NCI-H1048 (cell line): ENCODE measurements at places on chromosomes 11 and 22.

GRCh38 chr11:79007771-79008402, 432.9 kb downstream of the TENM4 start:
- DNase-seq, result no peak

- no peak for DNase-seq
Observed at GRCh38 chr11:69203381-69203780, 47.6 kb downstream of the SMIM38 start.

GRCh38 chr11:59833602-59834001, 11.7 kb downstream of the CBLIF start:
- DNase-seq, result no peak

DNA sequence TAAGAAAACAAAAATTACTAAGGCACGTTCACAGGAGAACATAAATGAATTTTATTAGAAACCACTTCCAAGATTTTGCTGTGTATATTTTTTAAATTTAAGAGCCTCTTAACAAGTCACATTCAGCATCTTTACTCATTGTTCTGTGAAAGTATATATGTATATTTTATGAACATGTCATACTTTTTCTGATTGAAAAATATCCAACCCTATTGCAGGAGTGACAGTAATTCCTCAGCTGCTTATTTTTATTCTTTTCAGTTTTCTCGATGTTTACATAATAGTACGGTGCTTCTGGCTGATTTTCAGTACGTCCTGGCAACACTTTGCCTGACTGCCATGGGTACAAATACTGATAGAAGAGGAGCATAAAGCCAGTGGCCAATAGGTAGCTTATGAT, 41.8 kb downstream of the XKR3 start:
- no peak for DNase-seq

- DNase-seq, result no peak
Observed at GRCh38 chr11:26909991-26910591, 83.8 kb upstream of the FIBIN start.

GRCh38 chr11:62574363-62575071, 826 bp upstream of the EEF1G start:
- no peak for DNase-seq

- DNase-seq, result no peak
Observed at GRCh38 chr11:47136327-47136726, 40.4 kb downstream of the ARFGAP2 start.

DNA sequence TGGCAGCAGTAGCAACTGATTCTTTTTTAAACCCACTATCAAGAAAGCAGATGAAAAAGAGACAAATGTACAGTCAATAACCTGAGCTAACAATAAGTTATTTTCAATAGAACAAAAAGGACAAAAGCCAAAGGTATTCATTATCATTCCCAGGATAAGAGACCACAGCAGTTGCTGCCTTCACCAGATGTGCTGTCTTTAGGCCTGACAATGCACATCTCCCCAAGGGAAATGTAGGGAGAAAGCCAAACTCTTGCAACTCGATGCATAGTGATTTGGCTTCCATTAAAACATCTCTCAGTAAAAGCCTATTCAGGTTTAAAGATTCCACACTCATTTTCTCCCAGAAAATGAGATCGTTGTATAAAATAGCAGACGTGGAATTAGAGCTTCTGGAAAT, 210.7 kb downstream of the METTL15 start:
- DNase-seq, result no peak

DNA sequence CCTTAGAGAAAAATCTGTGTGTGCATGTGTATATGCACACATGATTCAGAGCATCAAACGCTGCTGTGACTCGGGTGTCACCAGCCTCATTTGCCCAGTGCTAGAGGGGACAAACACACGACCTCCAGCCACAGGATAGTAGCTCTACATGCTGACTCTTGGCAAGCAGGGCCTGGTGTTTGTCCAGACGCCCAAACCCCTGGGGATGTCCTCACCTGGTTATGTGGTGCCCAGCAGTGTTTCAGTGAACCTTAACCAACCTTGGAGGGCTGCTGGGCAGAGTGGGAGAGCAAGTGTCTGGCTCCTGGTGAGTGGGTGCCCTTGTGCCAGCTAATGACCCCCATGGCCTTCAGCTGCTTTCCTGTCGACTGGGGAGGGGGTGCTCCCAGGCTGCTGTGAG, 26.7 kb downstream of the IGLL1 start:
- no peak for DNase-seq

DNA sequence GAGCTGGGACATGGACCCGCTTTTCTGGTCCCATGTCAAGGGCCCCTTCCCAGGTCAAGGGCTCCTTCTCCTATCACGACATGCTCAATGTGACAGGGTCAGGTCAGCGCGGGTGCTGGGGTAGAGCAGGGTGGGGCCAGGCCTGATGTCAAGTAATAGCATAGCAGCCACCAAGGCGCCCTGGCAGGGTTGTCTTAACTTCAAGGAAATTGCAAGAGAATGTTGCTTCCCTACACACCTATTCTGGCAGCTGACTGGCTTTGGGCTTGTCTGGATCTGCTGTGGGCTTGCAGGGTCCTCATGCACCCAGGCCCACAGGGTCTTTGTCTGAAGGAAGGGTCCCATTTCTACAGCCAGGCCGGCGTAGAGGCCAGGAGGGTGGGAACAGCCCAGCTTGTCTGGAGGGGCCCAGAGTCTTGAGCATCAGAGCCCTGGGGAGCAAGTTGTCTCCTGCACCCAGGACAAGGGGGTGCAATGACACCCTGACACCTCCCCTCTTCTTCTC, 71.4 kb downstream of the BUD13 start:
- no peak for DNase-seq

GRCh38 chr11:471468-472145, 21.5 kb downstream of the PTDSS2 start:
- DNase-seq, result no peak

- no peak for DNase-seq
Observed at GRCh38 chr22:17782158-17782557, 7.9 kb upstream of the BID start.

DNA sequence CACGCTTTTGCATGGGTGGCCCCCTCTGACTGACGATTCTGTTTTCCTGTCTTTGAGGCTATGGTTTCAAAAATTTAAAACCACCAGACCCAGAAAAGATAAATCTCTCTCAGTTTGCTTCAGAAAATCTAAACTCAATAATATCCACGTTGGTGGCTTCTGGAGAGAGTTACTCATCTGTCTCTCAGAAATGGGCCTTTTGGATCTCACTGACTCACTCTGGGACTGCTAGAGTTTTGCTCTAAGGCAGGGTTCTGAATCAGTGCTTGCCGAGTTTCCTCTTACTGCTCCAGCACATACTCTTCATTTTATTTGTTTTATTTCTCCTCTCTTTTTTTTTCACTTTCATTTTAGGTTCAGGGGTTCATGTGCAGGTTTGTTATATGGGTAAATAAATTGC, 305.7 kb downstream of the BLID start:
- DNase-seq, result no peak

DNA sequence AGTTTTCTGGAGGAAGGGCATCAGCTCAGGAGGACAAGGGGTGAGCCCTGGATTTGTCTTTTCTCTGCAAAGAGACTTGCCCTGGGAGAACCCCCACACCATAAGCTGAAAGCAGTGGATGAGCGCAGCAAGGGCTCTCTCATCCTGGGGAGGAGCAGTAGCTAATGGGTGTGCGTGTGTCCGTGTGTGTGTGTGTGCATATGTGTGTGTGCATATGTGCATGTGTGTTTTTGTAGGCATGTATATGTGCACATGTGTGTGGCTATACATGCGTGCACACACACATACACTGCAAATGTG, 45.3 kb downstream of the SMIM38 start:
- DNase-seq, result no peak

DNA sequence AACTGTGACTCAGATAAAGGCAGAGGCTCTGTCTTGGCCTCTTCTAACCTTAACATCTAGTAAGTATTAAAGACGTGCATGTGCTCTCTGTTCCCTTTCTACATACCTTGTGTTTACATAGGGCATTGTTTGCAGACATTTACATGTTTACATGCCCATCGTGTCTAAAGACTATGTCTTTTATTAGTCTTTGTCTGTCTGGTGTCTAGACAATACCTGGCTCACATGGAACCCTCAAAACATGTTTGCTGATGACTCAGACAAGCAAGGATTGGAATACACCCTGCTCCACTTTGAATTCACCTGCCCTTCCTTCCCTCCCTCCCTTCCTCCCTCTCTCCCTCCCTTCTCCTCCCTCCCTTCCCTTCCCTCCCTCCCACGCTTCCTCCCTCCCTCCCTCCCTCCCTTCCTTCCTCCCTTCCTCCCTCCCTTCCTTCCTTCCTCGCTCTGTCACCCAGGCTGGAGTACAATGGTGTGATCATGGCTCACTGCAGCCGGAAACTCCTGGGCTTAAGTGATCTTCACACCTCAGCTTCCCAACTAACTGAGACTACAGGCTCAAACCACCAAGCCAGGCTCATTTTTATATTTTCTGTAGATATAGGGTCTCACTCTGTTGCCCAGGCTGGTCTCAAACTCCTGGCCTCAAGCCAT, 23.7 kb upstream of the SORL1-AS1 start:
- no peak for DNase-seq

- DNase-seq, result no peak
Observed at GRCh38 chr11:29534836-29535235, 482.0 kb downstream of the KCNA4 start.

DNA sequence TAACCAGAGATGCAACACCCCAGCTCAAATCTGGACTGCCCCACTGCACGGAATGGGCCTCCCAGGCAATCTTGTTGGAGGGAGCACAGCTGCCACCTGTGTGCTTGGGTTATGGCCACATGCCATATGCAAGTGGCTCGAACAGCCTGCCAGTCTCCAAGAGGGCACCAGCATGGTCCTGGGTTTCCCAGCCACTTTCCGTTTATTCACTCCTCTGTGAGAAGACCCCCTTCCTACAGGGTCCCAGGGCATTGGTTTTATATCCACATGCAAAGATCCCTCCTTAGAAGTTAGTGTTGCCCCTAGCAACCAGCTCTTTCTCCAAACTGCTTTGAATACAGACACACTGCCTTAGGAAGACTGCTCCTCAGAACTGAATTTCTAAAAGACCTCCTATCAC, 487.8 kb downstream of the BUD13 start:
- DNase-seq, result no peak

DNA sequence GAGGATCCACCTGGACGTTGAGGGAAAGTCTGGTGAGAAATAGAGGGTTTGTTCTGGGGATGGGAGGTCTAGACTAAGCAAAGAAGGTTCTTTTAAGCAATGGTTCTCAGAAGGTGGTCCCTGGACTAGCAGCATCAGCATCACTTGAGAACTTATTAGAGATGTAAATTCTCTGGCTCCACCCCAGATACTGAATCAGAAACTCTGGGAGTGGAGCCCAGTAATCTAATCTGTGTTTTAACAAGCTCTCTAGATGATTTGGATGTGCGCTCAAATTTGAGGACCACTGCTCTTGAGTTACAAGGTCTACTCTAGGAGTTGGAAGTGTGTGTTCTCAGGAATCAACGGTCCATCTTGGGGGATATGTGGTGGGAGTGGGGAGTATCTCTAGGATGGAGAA, 3.3 kb upstream of the ABCG4 start:
- DNase-seq, result no peak

DNA sequence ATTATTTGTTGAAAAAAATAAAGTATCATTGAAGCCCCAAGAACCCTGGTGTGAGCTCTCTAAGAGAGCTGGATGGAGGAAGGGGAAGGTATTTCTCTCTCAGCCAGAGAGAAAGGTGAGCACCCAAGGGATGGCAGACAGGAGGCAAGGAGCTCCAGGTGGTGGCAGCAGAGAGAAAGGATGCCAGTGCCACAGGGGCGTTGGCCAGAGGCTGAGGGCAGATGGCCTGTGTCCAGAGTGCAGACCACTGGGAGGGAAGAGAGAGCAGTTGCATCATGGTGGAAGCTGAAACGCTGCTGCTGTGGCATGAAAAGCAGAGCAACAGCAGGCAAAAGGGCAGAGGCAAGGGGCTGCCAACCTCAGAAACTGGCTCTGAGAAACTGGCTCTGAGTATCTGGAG, 8.5 kb downstream of the SPON1 start:
- no peak for DNase-seq

DNA sequence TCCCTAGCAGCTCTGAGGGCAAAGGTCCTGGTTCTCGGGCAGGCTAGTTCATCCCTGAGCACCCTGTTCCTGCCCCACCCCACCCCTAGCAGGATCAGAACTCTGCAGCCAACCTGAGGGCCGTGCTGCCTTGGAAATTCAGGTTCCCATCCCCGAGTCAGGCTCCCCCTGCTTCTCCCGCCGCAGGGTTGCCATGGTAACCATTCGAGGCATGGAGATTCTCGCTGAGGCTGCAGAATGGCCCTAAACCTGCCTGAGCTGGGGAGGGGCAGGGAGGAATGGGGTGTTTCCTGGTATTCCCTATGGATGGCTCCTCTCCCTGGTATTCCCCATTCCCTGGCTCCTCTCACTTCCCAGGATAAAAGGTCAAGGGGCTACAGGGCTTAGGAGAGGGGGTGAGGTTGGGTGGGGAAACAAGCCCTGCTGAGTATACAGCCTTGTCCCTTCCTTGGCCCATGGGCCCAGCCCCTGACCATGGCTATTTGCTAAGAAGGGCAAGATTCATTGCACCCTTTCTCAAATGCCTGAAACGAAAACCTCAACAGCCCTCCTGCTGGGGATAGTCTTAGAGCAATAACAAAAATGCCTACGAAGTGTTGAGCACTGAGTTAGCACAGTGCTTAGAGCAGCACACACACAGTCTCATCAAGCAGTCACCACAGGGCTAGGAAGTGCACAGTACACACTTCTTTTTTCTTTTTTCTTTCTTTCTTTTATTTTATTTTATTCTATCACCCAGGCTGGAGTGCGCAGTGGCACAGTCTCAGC, 58.7 kb downstream of the CHST1 start:
- no peak for DNase-seq
